ENCODE measurements at places on chromosomes 6 and 20. TPM values are rescaled to one million over a fixed set of nuclear protein-coding genes. Genes with fewer than 3 reads are reported as not detected.

GRCh38 chr6:49739423-49739822 is 4.8 kb downstream of the CRISP3 start:
- no peaks in the 10 kb centered on the region for H3K36me3 ChIP-seq
- H3K4me1 ChIP-seq: no peaks in the 10 kb centered on the region
- H3K4me3 ChIP-seq: no peak overlapping the region
- no peak for DNase-seq

GRCh38 chr6:108616973-108617372 is 56.3 kb downstream of the FOXO3 start:
- H3K4me3 ChIP-seq: no peak overlapping the region
- H3K4me1 ChIP-seq: peaks cover 20% of the 10 kb centered on the region
- H3K27me3 ChIP-seq: no peaks in the 10 kb centered on the region
- no peaks in the 10 kb centered on the region for H3K36me3 ChIP-seq
- H3K27ac ChIP-seq: no peak overlapping the region

- peaks cover 1% of the 10 kb centered on the region for H3K4me1 ChIP-seq
- DNase-seq: no peak
- H3K27me3 ChIP-seq: no peaks in the 10 kb centered on the region
Observed at GRCh38 chr6:4935975-4936680, 67.7 kb downstream of the RPP40 start.

GRCh38 chr6:87743454-87743853 is 41.4 kb upstream of the AKIRIN2 start:
- H3K36me3 ChIP-seq: no peaks in the 10 kb centered on the region
- no peak for DNase-seq
- H3K4me3 ChIP-seq: no peak overlapping the region
- H3K27me3 ChIP-seq: no peaks in the 10 kb centered on the region

DNA sequence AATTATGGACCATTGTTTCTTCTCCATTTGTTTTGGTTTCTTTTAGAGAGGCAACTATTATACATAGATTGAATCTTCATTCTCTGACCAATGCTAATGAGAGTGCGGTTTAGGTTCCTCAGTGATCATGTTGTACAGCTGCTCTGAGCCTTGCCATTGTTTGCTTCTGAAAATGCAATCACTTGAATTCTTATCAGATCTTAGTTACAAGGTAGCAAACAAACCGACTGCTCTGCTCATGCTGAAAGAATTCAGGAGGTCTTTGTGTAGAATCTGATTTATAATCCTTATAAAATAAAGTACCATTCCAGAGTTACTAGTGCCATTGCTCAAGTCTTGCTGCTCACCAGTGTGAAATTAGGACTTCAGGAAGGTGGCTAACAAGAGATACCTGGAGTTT is 569.1 kb upstream of the ID4 start:
- H3K27ac ChIP-seq: no peak overlapping the region
- no peak overlapping the region for H3K4me3 ChIP-seq

DNA sequence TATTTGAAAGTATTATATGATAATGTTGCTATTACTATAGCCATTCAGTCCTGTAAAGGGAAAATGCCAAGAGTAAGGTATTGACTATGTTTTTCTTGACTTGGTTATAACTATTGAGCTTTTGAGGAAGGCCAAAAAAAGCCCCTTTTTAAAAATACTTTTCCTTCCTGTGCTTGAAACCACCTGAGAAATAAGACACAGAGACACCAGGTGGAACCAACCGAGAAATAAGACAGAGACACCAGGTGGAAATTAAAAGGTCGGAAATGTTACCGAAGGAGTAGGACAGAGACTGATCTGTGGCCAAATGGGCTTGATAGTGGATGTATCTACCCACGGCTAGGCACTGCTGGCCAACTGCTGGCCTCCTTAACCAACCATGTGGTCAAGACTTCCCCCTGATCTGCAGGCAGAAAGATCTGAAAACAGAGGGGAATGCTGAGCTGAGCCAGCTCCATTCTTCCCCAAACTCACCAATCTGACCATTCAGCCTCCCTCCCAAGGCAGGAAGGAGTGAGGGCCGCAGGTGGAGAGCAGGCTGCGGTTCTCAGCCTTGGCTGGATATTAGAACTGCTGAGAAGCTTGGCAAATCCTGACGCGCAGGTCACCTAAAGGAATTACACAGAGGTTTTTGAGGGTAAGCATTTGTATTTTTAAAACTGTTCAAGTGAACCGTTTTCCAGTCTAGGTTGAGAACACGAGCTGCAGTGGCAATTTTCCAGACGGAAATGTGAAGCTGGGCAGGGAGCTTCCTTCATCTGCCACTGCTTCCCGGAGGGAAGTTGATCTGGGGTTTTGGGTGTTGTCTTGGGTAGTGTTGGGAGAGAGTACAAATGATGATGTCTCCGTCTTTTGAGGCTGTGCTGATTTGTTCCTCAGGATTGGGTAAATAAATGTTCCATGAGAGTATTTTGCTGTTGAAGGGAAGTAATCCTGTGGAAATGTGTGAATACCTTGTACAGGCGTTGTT is 121.7 kb upstream of the EXOC2 start:
- no peak overlapping the region for H3K27ac ChIP-seq
- H3K4me1 ChIP-seq: no peaks in the 10 kb centered on the region
- DNase-seq: no peak
- no peak overlapping the region for H3K4me3 ChIP-seq
- H3K27me3 ChIP-seq: peaks cover 4% of the 10 kb centered on the region

GRCh38 chr6:26223650-26224546 is 136.7 kb downstream of the HFE start:
- no peaks in the 10 kb centered on the region for H3K36me3 ChIP-seq
- DNase-seq: peak; percentile 81
- H3K27me3 ChIP-seq: no peaks in the 10 kb centered on the region
- peak overlapping the region; percentile 66 for H3K4me3 ChIP-seq

- H3K4me1 ChIP-seq: no peaks in the 10 kb centered on the region
- H3K27me3 ChIP-seq: peaks cover 4% of the 10 kb centered on the region
- no peaks in the 10 kb centered on the region for H3K36me3 ChIP-seq
- H3K4me3 ChIP-seq: no peak overlapping the region
Observed at GRCh38 chr20:54123587-54124180, 50.1 kb downstream of the CYP24A1 start.

- H3K27me3 ChIP-seq: no peaks in the 10 kb centered on the region
- DNase-seq: no peak
- H3K27ac ChIP-seq: no peak overlapping the region
- no peaks in the 10 kb centered on the region for H3K36me3 ChIP-seq
Observed at GRCh38 chr20:33019465-33020277, 11.8 kb upstream of the BPIFB6 start.

- no peaks in the 10 kb centered on the region for H3K27me3 ChIP-seq
- H3K4me3 ChIP-seq: no peak overlapping the region
- no peak for DNase-seq
- no peaks in the 10 kb centered on the region for H3K4me1 ChIP-seq
- H3K36me3 ChIP-seq: no peaks in the 10 kb centered on the region
Observed at GRCh38 chr6:38233161-38233791, 406.5 kb downstream of the BTBD9 start.

QKI gene
- 207 TPM for total RNA-seq

ANGPT4 gene
- total RNA-seq: 0.29 TPM

BFSP1 gene
- total RNA-seq: 2.3 TPM

Data from adrenal gland (tissue), 19 donors.